ENCODE measurements at places on chromosomes 6 and 20. TPM values are rescaled to one million over a fixed set of nuclear protein-coding genes. Genes with fewer than 3 reads are reported as not detected.

GRCh38 chr6:135871878-135872277, 20.4 kb downstream of the PDE7B start:
- DNase-seq, result peak; percentile 72

DNA sequence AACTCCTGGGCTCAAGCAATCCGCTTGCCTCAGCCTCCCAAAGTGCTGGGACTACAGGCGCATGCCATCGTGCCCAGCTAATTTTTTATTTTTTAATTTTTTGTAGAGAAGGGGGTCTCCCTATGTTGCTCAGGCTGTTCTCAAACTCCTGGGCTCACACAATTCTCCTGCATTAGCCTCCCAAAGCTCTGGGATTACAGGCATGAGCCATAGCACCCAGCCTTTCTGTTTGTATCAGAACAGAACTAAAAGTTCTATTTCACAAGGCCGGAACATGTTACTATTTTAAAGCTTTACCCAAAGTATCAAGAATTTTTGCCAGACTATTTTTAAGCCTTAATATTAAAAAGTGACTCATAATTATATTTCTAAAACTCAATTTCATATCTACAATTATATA, 42.4 kb downstream of the NDRG3 start:
- no peak for DNase-seq

DNA sequence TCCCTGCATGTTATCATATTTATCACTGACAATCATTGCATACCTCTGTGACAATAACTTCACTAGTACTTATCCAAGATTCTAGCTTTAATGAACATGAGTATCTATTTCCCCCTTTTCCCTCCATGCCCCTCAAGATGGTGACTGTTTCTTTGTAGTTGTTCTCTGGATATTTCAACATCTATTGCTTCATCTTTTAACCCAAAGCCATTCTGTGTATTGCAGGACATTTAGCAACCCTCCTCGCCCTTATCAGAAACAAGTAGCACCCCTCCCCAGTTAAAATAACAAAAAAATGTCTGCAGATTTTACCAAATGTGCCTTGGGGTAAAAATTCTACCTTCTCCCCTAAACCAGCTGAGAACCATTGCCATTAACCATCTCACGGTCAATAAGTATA, 979.8 kb upstream of the MANEA start:
- no peak for DNase-seq

- peak; percentile 97 for DNase-seq
Observed at GRCh38 chr6:27795697-27796494, 116.3 kb downstream of the OR2B2 start.

- no peak for DNase-seq
Observed at GRCh38 chr20:54524849-54525248, 49.5 kb downstream of the DOK5 start.

GRCh38 chr20:45112754-45113153, 2.2 kb downstream of the WFDC5 start:
- no peak for DNase-seq

GRCh38 chr20:4748847-4749246, 27.1 kb downstream of the PRND start:
- DNase-seq, result no peak

- DNase-seq, result peak; percentile 37
Observed at GRCh38 chr6:12312736-12313135, 22.6 kb downstream of the EDN1 start.

DNA sequence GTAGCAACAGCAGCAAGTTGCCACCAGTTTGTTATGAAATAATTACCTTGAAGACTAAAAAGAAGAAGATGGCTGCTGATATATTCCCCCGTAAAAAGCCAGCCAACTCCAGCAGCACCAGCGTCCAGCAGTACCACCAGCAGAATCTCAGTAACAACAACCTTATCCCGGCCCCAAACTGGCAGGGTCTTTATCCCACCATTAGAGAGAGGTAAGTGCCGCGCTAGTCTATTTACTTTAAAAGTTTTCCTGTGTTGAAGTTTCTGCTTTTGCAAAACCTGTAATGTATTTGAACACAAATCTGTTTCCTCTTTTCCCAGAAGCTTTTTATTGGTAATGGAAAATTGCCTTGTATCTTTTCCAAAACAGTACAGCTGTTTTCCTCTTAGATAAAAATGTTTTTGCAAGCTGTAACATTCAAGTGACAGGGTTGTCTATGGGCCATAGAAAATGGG, 725 bp downstream of the BTBD3 start:
- peak; percentile 24 for DNase-seq

- DNase-seq, result peak; percentile 40
Observed at GRCh38 chr20:11459090-11459890, 458.4 kb upstream of the BTBD3 start.

DNA sequence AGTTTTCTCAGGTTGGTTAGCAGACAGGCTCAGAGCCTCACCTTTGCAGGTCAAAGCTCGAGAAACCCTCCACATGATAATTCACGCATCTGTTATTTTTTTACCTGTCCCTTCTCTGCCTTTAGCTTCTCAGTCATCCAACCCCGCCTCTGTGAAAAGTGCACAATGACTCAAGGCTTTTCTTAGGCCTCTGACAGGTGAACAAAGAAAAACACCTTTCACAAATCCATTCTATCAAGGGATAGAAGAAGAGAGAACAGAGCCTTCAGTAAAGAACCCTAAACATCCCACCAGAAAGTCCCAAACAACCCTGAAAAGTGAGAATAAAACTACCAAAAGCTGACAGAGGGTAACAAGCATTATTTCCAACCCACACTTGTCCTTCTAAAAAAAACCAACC, 178.2 kb downstream of the GJA10 start:
- DNase-seq, result no peak

- DNase-seq, result no peak
Observed at GRCh38 chr6:147904416-147904815, 395.9 kb downstream of the SAMD5 start.

- peak; percentile 55 for DNase-seq
Observed at GRCh38 chr20:53706008-53706465, 112.4 kb upstream of the ZNF217 start.

DNA sequence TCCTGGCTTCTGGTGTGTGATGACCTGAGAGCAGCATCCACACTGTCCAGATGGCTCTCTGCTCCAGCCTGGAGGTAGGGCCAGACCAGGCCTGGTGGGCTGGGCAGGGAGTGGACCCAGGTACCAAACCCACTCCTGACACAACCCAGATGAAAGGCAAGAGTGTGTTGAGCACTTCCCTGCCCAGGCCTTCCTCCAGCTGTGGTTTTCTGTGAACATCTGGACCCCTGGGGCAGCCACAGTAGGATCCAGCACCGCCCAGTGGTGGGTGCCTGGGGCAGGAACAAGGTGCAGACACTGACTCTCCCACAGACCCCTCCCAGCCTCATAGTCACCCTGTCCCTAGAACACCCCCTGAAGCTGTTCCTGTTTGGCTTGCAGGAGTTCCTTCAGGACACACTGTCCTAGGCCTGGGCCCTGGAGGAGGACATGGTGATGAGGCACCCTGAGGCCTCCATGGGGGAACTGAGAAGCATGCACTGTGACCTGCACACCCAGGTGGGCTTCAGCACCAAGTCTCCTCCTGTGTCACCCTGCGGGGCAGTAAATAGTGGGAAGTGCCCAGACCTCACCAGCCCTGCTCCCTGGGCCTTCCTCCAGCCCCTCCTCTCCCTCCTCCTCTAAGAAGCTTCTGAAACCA, 28.7 kb downstream of the UBD start:
- DNase-seq, result no peak

- DNase-seq, result no peak
Observed at GRCh38 chr6:14550410-14550809, 432.8 kb downstream of the CD83 start.

DNA sequence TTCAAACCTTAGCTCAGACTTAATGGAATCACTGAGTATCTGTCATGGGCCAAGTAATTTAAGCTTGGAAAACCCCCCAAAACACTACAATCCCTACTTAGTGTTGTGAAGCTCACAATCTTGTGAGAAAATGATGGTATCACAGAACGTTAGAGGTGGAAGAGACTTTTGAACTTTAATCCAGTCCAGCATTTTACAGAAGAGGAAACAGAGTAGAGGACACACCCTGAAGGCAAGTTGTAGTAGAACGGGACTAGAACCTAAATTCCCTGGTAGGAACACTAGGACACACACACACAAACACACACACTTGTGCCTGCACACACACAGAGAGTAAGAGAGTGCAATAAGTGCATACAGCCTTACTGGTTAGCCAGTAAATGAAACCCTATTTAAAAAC, 50.2 kb upstream of the CAP2 start:
- no peak for DNase-seq

GRCh38 chr6:10071631-10072220, 343.1 kb downstream of the TFAP2A start:
- DNase-seq, result no peak

- peak; percentile 15 for DNase-seq
Observed at GRCh38 chr20:36118371-36118770, 36.2 kb upstream of the EPB41L1 start.

- DNase-seq, result peak; percentile 63
Observed at GRCh38 chr6:43127877-43128276, 43.2 kb upstream of the SRF start.

GRCh38 chr6:110053395-110054240, 75.5 kb downstream of the GPR6 start:
- DNase-seq, result peak; percentile 77

GRCh38 chr6:32852844-32853540, 512 bp downstream of the TAP1 start:
- DNase-seq, result peak; percentile 22

- peak; percentile 6 for DNase-seq
Observed at GRCh38 chr20:40536808-40537207, 152.2 kb downstream of the MAFB start.

GRCh38 chr20:1295276-1295930, 29.3 kb downstream of the SNPH start:
- no peak for DNase-seq

DNA sequence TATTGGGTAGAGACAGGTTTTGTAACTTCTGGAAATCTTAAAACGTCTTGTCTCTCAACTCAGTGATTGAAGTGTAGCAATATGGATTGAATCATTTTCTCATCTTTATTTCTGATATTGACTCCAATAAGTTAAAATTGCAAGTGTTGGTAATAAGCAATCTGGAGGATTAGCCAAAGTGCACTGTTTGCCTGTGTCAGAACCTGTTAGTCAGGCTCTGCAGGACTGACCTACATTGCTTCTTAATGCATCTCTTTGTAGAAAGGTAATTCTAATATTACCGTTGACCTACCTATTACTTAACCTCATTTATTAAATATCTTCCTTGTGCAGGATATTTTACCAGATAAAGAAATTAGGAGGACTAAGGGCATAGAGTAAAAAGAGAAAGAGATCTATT, 484.0 kb upstream of the CITED2 start:
- DNase-seq, result no peak

GRCh38 chr6:21321076-21321475, 272.5 kb upstream of the SOX4 start:
- DNase-seq, result no peak

The KIAA1755 gene
- 4.9 TPM for total RNA-seq

The TUBE1 gene
- total RNA-seq, result 38.2 TPM

The PRR18 gene
- not detected for total RNA-seq

The WFDC2 gene
- not detected for total RNA-seq

The RIPPLY2 gene
- not detected for total RNA-seq

The HLA-DOB gene
- not detected for total RNA-seq

The VIP gene
- not detected for total RNA-seq

The GMPR gene
- 2.5 TPM for total RNA-seq

The LINC00237 gene
- not detected for total RNA-seq

Data from fibroblast of the aortic adventitia (primary cell).